ENCODE measurements at places on chromosomes 16 and 17.

DNA sequence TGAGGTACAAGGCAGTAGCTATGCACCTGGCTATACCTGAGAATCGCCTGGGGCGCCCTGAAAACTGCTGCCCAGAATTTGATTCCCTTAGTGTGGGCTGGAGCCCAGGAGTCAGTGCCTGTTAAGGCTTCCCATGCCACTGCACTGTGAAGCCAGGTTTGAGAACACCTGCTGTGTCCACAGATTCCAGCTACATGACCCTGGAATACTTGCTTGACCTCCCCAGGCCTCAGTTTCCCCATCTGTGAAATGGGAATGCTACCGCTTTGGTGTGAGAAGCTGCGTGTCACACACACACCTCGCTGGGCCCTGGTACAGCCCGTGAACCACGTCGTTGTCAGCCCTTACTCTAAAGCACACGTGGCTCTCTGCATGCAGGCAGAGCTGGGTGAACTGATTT, 271.0 kb downstream of the C16orf95 start:
- DNase-seq, result no peak

GRCh38 chr17:32452281-32452680, 8.0 kb downstream of the PSMD11 start:
- no peak for DNase-seq

GRCh38 chr17:48002266-48002915, 31.5 kb downstream of the CDK5RAP3 start:
- DNase-seq, result no peak

DNA sequence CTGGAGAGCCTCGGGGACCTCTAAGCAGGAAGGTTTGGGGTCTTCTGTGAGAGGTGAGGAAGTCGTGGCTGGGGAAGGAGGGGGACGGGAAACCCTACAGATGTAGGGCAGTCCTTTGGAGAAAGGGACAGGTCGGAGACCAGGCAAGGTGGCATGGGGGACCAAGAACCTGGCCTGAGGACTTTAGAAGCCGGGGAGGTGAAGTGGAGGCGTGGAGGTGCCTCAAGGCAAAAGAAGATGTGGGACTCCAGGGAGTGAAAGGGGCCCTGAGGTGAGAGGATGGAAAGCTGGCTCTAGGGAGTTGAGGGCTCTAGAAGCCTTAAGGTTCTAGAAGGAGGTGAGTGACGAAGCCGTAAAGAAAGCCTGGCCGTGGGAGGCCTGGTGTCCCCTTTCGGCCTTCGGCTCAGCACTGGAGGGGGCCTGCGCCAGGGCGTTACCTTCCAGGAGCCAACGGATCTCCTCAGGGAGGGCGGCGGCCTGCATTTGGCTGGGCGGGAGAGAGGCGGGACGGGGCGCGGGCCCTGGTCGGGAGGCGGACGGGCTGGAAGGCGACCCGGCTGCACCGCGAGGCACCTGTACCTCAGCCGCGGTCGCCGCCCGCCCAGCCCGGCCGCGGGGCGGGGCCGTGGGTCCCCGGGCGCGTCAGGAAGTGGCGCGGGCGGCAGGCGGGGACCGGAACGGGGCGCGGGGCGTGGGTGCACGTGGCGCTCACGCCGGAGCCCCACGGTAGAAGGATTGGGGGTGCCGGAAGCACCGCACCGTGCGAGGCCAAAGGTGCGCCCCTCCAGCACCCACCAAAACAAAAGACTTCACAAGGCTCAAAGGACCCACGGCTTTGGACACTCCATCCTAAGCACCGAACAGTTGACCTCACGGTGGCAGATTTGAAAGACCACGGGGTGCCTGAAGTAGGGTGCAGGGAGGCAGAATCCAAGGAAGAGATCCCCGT, at the start of gene SKAP1:
Gene SKAP1, minus strand, starts transcription at position 577 of the 949 bp plus-strand sequence.
- no peak for DNase-seq

- no peak for DNase-seq
These were observed 3.2 kb downstream of the CCL3 start for GRCh38 chr17:36086791-36087190.

GRCh38 chr16:87048038-87048729, 269.0 kb downstream of the C16orf95 start:
- DNase-seq, result no peak

DNA sequence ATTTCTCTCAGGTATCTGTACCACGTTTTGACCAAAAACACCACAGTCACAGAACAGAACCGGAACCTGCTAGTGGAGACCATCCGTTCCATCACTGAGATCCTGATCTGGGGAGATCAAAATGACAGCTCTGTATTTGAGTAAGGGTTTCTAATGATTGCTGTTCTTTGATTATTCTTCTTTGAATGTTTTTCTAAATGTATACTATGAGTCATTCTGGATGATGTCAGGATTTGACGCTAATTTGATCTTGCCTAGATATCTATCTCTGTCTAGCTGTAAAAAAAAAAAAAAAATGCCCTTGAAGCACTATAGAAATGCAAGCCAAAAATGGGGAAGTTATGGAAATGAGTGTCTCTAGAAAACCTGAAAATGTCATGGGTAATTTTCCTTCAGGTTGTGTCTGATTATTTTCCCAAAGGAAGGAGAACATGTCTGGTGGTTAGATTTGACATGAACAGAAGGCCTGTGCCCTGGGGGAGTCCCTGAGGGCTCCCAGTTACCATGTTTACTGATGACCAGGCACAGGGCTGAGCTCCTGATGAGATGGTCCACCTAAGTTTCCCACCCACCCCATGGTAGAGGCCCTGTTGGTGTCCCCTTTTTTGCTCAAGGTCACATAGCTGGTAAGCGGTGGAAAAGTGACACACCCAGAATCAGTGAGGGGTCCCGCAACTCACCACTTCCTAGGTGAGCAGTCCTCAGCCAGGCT, 13.6 kb downstream of the CLEC16A start:
- DNase-seq, result no peak

- no peak for DNase-seq
These were observed 16.2 kb upstream of the KPNA2 start for GRCh38 chr17:68019336-68019674.

DNA sequence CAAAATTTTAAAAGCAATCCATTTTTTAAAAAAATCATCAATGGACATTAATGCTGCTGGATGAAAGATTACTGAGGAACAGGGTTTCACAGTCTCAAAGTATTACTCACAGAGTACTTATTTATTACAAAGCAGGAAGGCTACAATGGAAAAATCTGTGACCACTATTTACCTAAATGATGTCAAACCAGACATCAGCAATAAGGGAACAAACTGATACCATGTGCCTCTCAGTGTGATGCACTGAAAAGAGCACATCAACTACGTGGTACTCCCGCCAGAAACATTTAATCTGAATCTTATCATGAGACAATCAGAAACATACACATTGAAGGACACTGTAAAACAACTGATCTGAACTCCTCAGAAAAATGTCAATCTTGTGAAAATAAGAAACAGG, 124.2 kb downstream of the PARN start:
- no peak for DNase-seq

DNA sequence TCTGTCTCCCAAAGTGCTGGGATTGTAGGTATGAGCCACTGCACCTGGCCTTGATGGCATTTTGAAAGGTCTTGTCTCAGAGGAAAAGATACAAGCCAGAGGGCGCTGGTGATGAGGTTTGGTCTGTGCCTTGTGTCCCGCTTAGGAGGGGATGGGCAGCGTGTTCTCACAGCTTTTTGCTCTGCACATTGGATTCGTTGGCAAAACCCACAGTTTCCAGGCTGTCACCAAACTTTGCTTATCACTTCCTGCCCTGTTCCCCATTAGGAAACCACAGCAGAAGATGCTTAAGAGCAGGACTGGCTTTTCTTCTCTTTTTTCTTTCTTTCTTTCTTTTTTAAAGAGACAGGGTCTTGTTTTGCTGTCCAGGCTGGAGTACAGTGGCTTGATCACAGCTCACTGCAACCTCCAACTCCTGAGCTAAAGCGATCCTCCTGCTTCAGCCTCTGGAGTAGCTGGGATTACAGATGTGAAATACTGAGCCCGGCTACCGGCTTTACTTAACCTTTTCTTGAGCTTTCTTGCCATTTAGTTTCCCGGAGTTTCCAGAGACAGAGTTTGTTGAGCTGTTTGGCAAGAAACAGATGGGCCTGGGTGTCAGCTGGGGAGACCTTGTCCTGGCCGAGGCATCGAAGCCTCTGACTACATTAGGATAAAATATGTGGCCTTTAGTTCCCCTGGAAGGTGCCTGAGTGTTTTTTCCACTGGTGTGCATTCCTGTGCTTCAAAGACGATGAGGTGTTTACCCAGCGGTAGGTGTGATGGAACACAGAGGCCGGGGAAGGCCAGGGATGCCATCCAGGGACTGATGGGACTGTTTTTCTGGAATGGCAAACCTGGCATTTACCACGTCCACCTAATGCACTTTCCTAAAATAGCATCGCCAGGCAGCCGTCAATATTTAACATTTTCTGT, 112.9 kb downstream of the ABCC1 start:
- DNase-seq, result no peak

- no peak for DNase-seq
These were observed 114.2 kb upstream of the CACNG3 start for GRCh38 chr16:24141917-24142316.

GRCh38 chr17:57861000-57861789, 11.4 kb upstream of the MRPS23 start:
- DNase-seq, result no peak

DNA sequence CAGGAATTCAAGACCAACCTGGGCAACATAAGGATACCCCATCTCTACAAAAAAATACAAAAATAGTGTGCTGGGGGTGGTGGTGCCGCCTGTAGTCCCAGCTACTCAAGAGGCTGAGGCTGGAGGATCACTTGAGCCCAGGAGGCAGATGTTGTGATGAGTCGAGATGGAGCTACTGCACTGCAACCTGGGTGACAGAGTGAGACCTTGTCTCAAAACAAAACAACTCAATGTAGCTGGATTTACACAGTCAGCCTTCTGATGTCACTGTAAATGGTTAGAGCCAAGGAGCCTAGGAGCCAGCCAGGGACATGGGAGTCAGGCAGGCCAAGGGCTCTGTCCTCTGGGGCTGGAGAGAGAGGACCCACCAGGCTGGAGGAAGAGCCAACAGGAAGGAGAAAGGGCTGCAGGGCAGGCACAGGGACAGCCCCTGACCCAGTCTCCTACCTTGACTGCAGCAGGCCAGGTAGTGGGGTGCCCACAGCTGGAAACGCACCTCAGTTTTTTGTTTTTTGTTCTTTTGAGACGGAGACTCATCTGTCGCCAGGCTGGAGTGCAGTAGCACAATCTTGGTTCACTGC, 8.4 kb downstream of the CDIPT start:
- no peak for DNase-seq

DNA sequence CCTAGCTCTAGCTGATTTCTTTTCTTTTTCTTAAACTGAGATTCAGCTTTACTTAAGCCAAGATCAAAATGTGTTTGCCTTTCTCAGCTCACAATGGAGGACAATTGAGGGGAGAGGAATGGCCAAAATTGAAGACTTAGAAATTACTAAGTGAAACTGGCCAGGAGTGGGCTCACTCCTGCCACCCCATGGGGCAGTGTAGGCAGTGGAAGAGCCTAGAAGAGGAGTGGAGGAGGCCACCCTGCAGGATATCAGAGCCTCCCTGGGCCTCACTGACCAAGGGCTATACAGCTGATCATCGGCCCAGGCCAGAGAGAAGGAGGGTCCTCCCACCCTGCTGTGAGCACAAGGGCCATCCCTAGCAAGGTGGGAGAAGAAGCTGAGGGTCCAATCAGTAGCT, 119.8 kb downstream of the CCT6B start:
- DNase-seq, result no peak

GRCh38 chr17:72460711-72461110, 339.9 kb downstream of the SOX9 start:
- no peak for DNase-seq

DNA sequence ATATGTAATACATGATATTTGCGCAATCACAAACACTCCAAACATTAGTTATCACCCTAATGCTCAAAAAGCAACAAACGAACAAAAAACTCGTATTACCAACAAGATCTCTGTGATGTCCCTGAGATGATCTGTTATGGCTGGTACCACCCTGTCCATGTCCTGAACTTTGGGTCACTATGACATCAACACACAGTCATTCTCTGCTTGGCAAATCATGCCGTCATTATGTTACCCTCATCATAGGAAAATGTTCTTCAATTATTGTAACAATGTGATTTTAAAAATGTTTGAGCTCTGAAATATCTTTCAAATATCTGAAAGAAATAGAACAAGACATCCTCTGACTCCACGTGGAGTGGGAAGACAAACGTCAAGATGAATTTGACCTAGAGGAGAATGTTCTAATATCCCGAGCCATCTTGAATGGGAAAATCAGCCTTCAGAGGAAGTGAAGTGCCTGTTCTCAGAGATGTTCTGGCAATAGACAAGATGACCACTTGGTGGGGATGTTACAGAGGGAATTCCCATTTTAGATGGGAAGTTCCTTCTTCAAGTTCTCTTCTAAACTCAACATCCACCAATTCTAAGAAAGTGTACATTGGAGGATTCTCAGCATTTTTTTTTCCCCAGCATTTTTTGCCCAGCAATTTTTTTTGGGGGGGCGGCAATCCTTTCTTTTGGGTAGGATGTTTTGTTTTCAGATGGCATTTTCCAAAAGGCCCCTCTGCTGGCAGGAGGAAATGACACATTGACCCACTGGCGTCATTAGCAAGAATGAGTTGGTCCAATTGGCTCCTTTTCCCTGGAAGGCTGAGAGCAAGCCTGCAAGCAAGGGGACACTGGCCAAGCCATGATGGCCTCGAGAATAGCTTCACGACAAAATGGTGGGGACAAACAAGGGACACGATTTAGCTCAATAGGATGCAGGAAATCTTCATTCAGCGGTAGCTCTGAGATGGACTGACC, 3.7 kb upstream of the HSD17B2 start:
- DNase-seq, result no peak

DNA sequence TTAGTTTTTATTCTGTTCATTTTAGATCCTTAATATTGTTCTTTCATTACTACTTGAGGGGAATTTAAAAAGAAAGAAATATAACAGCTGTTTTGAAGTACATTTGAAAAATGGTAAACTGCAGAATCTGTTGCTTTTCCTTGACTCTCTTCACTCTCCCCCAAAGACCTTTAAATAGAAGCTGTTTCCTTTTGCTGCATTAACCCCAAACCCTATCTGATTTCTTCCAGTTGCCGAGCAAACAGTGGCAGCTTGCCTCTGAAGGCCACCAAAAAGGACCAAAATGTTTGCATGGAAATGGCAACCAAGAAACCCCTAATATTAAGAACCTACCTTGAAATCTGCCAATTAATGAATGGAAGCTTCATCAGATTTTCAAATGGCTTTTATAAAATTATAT, 37.1 kb downstream of the PRKCA start:
- no peak for DNase-seq

GRCh38 chr16:18784917-18785623, 5.1 kb downstream of the RPS15A start:
- no peak for DNase-seq

Data from cortex of kidney (tissue), 1 donor.